Muscle of back (tissue), 13 donors: ENCODE measurements at places on chromosomes 6 and 20. TPM values are rescaled to one million over a fixed set of nuclear protein-coding genes. Genes with fewer than 3 reads are reported as not detected.

Gene FAM83B
- not detected for polyA plus RNA-seq

Gene AVP
- polyA plus RNA-seq = not detected

Gene PTK6
- polyA plus RNA-seq = 0.38 TPM

Gene MYO6
- 8.1 TPM for polyA plus RNA-seq

Gene BTN1A1
- polyA plus RNA-seq = not detected

Gene SMLR1
- polyA plus RNA-seq = not detected

Gene CCDC170
- polyA plus RNA-seq = 0.60 TPM

Gene KCNK16
- polyA plus RNA-seq = not detected

Gene ZC3H12D
- 0.50 TPM for polyA plus RNA-seq

Gene SEL1L2
- not detected for polyA plus RNA-seq
